ENCODE measurements at places on chromosomes 2 and 18.
A peak's percentile ranks its signal among the peaks of the same experiment; 100 is the strongest.

GRCh38 chr2:148614322-148615049 lies 30.1 kb upstream of the EPC2 start:
- peak; percentile 68 for DNase-seq

DNA sequence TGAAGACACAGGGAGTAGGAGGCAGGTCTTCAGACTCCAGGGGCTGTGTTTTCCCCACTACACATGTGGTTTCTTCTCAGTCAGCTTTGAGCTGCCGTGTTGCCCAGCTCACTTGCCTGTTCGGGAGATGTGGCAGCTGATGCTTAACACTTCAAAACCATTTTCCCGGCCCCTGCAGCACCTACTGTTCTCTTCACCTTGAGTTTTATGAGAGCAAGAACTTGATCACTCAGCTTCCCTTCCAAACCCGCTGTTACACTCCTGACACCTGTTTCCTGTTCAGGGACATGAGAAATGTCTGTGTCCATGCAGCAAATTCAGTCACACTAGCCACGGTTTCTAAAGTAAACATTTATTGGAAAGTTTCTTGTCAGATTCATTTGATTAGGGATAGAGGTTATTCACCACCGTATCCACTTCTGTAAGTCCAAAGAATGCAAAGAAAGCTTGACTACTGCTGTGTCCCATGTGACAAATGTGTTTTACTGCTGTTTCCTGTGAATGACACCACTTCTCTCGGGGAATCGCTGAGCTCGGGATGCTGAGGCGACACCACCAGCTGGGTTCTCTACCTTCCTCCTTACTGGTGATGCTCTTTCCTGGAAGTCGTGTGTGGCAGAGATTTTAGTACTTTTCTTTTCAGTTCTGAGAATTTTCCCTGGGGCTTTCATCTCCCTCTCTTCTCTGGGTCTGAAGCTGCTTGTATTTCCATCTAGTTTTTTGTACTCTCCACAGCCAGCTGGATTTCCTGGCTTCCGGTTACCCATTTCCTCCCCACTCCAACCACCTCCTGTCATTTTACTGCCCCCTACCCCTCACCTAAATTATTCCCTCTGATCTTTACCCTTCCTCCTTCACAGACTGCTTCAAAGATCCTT lies 91.7 kb downstream of the KLF7 start:
- DNase-seq: peak; percentile 86

GRCh38 chr2:11132036-11132671 lies 23.1 kb upstream of the SLC66A3 start:
- DNase-seq: no peak

DNA sequence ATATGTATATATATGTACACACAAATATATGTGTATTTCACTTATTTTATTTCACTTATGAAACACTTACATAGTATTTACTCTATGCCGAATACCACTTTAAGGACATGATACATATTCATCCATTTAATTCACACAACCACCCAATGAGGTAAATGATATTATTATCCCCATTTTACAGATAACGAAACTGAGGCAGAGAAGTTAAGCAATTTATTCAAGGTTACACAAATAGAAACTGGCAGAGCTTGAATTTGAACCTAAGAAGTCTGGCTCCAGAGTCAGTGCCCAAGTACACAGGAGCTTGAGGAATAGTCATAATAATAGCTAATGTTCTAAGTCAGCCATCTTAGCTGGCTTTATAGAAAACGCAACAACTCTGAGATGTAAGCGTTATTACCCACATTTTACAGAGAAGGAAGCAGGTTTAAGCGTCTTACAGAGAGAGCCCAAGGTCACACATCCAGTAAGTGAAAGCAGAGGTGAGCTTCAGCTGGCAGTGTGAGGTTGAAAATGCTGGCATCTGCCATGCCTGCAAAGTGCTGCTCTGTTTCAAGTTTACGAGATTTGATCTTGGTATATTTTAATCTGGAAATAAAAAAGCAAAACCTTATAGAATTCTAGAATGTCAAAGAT lies 326.9 kb downstream of the LPIN1 start:
- DNase-seq: no peak

- no peak for DNase-seq
These were observed 63.3 kb downstream of the RPIA start for GRCh38 chr2:88754585-88755320.

- DNase-seq: no peak
These were observed 330.3 kb upstream of the KCNJ3 start for GRCh38 chr2:154368153-154368552.

All from pons (tissue), 1 donor.